ENCODE measurements at places on chromosomes 3 and 15. TPM values are rescaled to one million over a fixed set of nuclear protein-coding genes. Genes with fewer than 3 reads are reported as not detected.

RARRES1 gene
- 2.5 TPM for total RNA-seq

GCHFR gene
- 9.1 TPM for total RNA-seq

CACNA2D3 gene
- total RNA-seq: 0.34 TPM

SHC4 gene
- 4.9 TPM for total RNA-seq

PEX5L gene
- 0.96 TPM for total RNA-seq

PLIN1 gene
- total RNA-seq: 0.73 TPM

KLHL6 gene
- total RNA-seq: 0.11 TPM

OIP5 gene
- total RNA-seq: 25.2 TPM

GCSAM gene
- not detected for total RNA-seq

WWTR1 gene
- 34.5 TPM for total RNA-seq

PLCL2 gene
- total RNA-seq: 9.4 TPM

Measured in neural crest cell (in vitro differentiated cells).